Brain pericyte (primary cell): ENCODE measurements at places on chromosomes 13 and 19.

GRCh38 chr13:68749796-68750195 lies 1357.8 kb upstream of the ATXN8OS start:
- DNase-seq, result peak; percentile 0

- DNase-seq, result no peak
Observed at GRCh38 chr13:30918662-30919405, 12.8 kb downstream of the MEDAG start.

DNA sequence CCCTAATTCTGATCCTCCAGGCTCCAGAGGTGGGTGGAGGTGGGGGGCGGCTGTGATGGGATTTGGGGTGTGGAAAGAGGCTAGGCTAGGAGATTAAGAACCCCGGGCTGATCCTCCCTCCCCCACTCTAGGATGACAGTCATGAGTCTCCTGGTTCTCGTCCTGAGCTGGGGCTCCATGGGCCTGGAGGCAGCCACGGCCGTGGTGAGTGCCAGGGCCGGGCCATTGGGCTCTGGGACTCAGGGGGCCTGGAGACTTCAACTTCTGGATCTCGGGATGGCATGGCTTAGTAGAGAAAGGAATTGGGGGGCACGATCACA lies 13.9 kb downstream of the TTYH1 start:
- no peak for DNase-seq

DNA sequence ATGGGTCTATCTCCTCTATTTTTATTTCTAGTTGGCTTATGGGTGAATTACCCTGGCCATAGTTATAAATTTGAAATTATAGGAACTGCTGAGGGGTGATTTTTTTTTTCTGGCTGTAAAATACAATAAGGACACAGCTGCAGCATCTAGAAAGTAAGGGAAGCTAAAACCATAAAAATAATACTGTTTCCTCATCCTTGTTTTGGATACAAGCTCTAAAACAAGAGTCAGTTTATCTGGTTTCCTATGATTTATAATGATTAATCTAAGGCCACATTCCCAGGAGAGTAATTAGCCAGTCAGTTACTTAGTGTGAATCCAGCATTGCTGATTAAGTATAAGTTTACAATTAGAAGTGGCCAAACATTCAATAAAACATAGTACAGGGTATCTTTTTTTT lies 219.1 kb upstream of the NBEA start:
- DNase-seq, result no peak

- DNase-seq, result no peak
Observed at GRCh38 chr19:45099467-45100191, 6.7 kb downstream of the PPP1R37 start.
